ENCODE measurements at places on chromosomes 5 and 9. TPM values are rescaled to one million over a fixed set of nuclear protein-coding genes. Genes with fewer than 3 reads are reported as not detected.
A peak's percentile ranks its signal among the peaks of the same experiment; 100 is the strongest.

The MVB12B gene
- 5.1 TPM for polyA plus RNA-seq

The FIBCD1 gene
- 3.9 TPM for polyA plus RNA-seq

The PNPLA7 gene
- polyA plus RNA-seq: 0.78 TPM

The TAS2R1 gene
- polyA plus RNA-seq: not detected

The SETX gene
- polyA plus RNA-seq: 25.4 TPM

The ZNF366 gene
- polyA plus RNA-seq: 2.1 TPM

GRCh38 chr5:130316971-130317680 is 412.9 kb downstream of the CHSY3 start:
- H3K4me1 ChIP-seq: no peaks in the 10 kb centered on the region
- no peak overlapping the region for H3K4me3 ChIP-seq
- H3K27me3 ChIP-seq: no peaks in the 10 kb centered on the region
- H3K36me3 ChIP-seq: no peaks in the 10 kb centered on the region

DNA sequence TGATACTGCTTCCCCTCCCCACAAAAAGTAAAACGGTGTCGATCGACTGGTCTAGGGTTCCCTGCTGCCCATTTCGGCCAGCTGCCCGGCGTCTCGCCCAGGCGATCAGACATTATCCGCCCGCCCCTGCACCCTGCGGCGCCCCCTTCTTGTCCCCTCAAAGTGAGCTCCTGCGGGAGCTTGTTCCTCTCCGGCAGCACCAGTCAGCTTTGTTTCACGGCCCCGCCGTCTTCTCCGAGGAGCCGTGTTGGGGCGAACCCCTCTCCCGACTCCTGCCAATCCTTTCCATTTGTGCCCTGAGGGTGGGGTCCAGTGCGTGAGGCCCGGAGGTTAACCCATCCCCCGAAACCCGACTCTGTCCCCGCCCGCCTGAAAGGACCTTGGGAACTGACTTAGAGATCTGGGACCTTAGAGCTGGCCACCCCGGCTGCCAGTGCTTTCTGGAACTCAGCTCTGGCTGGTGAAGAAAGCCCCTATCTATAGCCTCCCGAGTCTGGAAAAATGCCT is 518 bp downstream of the UBE2B start:
- H3K4me3 ChIP-seq: peak overlapping the region; percentile 98
- peak overlapping the region; percentile 99 for H3K27ac ChIP-seq
- H3K36me3 ChIP-seq: peaks cover 29% of the 10 kb centered on the region
- H3K4me1 ChIP-seq: peaks cover 19% of the 10 kb centered on the region
- DNase-seq: peak; percentile 61
- no peaks in the 10 kb centered on the region for H3K27me3 ChIP-seq

GRCh38 chr9:78296201-78296892 is 578 bp upstream of the PSAT1 start:
- H3K36me3 ChIP-seq: no peaks in the 10 kb centered on the region
- H3K4me3 ChIP-seq: peak overlapping the region; percentile 56
- peak; percentile 45 for DNase-seq

DNA sequence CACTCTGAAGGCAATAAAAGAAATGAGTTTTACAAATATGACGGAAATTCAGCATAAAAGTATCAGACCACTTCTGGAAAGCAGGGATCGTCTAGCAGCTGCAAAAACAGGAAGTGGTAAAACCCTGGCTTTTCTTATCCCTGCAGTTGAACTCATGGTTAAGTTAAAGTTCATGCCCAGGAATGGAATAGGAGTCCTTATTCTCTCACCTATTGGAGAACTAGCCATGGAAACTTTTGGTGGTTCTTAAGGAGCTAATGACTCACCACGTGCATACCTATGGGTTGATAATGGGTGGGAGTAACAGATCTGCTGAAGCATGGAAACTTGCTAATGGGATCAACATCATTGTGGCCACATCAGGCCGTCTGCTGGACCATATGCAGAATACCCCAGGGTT is 93.5 kb upstream of the RGMB start:
- no peak overlapping the region for H3K4me3 ChIP-seq
- no peaks in the 10 kb centered on the region for H3K27me3 ChIP-seq
- no peaks in the 10 kb centered on the region for H3K4me1 ChIP-seq
- no peak overlapping the region for H3K27ac ChIP-seq
- no peak for DNase-seq
- H3K36me3 ChIP-seq: no peaks in the 10 kb centered on the region

DNA sequence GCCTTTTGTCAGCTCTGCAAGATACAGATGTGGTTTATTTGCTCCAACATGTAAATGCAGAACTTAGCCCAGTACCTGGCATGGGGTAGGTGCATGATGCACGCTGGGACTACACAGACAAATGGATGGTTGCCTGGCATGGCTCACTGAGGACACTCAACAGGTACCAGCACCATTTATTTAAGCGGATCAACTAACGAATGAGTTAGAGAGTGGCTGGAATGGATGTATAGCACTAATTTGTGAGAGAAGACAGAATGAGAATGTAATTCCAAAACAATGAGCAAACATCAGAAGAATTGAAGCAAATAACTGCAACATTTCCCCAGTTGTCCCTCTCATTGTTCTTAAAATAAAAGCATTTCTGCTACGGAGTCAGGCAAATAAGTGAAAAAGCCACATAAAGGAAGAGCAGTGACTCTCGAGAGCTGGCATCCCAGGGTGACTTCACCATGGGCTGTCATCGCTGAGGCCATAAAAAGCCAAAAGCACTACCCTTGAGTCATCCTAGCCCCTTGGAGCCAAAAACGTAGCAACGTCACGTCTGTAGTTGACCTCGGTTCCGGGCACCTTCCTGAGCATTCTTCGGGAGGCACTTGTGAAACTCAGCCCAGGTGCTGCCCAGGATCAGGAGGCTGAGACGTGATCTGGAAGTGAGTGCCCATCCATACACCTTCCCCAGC is 290.3 kb downstream of the NSG2 start:
- no peak for DNase-seq
- H3K4me3 ChIP-seq: no peak overlapping the region
- H3K27me3 ChIP-seq: no peaks in the 10 kb centered on the region
- H3K27ac ChIP-seq: no peak overlapping the region
- H3K36me3 ChIP-seq: no peaks in the 10 kb centered on the region

- no peak overlapping the region for H3K4me3 ChIP-seq
- no peak for DNase-seq
- H3K27me3 ChIP-seq: no peaks in the 10 kb centered on the region
- H3K36me3 ChIP-seq: no peaks in the 10 kb centered on the region
These were observed 60.2 kb downstream of the FBXW11 start for GRCh38 chr5:171946000-171946781.

Data from heart left ventricle (tissue), 16 donors.